Activated effector memory CD4-positive, alpha-beta T cell treated with anti-CD3 and anti-CD28 coated beads, Interleukin-2, amount 50 U/mL, for 16 hours (primary cell): ENCODE measurements at places on chromosomes 4 and X.

DNA sequence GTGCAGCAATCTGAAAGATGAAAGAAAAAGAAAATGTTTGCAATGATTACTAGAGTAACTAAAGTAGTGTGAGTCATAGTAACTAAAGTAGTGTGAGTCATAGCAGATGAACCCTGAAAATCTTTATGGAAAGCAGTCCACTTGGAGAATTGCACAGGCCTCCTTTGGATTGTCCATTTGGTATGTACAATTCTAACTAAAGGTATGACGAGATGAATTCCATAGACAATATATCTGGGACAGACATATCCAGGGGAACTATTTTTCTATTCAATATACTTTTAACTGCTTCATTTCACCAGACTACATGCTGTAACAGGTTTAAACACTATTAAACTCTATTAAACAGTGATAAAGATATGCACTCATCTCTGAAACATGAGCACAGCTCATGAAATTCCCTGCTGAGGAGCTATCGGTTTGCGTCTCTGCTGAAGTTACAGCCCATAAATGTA lies 798.7 kb downstream of the PCDH7 start:
- DNase-seq: no peak

DNA sequence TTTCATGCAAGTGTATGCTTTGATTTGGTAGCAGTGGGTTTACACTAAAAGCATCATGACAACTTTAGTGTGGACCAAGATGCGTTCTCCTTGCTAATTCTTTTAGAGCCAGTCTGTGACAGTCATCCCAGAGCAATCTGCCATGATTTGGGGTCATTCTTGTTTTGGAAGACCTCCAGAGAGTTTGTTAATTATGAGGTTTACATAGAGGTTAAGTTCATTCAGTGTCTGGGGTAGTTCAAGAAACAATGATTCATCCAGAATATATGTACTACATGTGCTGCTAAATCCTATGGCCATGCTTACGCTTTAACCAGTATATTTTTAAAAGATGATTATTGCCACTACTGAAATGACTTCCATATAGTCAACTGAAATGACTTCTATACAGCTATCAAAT lies 328.5 kb upstream of the AGA start:
- DNase-seq: no peak

- DNase-seq: no peak
Observed at GRCh38 chr4:119498527-119498926, 130.1 kb downstream of the PDE5A start.

- DNase-seq: no peak
Observed at GRCh38 chr4:36039026-36039425, 205.3 kb downstream of the ARAP2 start.

DNA sequence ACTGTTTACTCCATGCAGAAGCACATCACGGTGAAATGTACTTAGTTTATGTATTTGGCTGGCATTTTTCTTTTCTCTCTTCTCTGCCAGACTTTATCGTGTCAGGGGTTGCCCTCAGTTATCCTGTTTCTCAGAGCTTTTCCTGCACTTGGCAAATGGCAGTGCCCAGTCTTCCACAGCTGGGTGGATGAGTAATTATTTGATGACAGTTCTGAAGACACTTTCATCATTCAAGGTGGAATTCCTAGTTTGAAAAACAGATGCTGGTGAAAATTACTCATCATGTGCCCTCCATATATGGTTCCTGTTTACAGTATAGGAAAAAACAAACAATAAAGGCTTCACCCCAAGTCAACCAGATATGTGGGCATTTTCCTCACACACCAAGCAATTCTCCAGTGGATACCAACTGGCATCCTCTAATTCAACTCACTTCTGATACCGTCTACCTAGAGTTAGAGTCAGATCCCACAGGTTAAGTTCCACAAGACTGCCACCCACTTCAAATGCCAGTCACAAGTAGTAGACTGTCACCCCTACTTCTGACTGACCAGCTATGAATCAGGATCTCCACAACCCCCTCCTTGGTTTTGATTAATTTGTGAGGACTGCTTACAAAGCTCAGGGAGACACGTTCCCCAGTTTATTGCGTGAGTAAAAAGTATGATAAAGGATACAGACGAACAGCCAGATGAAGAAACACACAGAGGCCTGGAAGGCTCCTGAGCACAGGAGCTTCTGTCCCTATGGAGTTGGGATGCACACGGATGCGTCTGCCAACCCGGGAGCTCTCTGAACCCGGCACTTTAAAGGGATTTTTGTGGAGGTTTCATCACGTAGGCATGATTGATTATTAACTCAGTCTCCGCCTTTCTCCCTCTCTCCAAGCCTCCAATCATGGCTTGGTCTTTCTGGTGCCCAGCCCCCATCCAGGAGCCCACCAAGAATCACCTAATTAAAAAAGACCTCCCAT lies 72.9 kb downstream of the CLDN34 start:
- DNase-seq: no peak

GRCh38 chrX:48559636-48560035 lies 14.6 kb upstream of the RBM3 start:
- DNase-seq: no peak

DNA sequence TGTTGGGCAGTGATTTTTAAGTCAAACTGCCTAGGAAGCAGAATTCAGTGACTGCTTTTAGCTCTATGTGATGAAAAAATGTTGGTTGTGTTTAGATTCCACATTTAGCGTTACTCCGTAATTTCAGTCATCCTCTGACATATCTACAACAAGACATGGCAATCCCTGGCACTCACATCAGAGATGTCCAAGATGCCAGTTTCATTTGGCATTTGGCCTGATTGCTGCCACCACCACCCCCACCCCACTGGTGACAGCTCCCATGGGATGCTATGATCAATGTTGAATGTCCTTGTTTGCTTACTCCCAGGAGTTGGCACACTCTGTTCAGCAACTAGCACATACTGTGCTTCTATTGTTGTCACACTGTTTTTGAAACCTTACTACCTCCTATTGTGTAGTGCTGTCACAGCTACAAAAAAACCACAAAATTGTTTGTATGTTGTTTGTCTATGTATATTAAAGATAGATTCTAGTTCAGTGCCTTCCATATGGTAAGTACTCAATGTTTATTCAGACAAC lies 101.4 kb downstream of the AWAT2 start:
- DNase-seq: no peak

- no peak for DNase-seq
Observed at GRCh38 chr4:180372691-180373090, 1870.5 kb upstream of the TENM3 start.
